ENCODE measurements at places on chromosomes 6 and 20.

DNA sequence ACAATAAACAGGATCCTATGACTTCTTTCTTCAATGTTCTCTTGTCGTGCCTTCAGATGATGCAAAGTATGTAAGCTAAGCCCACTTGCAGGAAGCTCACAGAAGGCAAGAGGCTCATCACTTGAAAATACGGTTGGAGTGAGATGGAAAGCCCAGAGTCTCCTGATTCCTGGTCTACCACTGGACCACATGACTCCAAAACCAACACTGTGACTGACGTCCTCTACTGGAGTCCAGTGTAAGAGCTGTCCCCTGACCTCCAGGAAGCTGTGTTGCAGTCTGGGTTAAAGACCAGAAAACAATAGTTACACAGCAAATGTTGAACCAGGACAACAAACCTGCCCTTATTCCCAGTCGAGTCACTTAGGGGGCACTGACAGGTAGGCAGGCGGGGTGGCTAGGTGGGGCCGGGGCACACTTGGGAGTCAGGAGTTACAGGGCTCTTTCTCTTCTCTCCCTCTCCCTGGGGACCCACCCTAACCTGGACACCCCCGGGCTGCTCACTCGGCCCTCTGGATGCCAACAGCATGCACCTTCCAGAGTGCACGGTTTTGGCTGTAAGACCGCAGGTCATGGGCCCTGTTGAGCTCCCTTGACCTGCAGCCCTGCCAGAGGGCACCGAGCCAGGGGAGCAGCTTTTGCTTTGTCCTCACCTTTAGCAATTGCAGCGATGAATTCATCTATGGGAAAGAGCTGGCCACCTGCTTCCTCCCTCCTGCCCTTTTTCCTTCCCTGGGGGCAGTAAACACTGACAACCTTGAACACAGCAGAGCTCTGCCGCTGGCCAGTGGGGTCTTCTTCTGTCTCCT lies 7.4 kb downstream of the PCK1 start:
- no peak for DNase-seq

GRCh38 chr6:71558974-71559373 lies 270.4 kb downstream of the OGFRL1 start:
- no peak for DNase-seq

DNA sequence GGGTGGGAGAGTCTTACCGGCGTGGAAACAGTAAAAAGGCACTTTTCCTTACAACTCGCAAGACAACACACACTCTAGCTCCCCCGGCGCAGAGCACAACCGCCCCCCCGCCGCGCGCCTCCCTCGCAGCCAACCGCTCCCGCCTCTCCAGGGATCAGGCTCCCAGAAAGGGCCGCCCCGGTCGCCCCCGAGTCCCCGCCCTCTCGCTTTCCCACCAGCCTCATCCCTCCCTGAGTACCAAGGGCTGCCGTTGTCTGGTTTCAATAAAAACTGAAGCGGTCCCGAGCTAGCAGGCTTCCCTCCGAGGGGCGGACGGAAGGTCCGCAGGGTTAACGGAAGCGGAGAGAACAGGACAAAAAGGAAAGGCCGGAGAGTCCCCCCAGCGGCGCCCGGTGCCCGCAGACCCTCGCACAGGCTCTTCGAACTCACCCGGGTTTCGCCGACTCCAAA lies 804 bp downstream of the ELOVL5 start:
- peak; percentile 59 for DNase-seq

- no peak for DNase-seq
Measured at GRCh38 chr6:4291453-4292403, 156.4 kb upstream of the ECI2 start.

- DNase-seq = no peak
Measured at GRCh38 chr6:160450849-160451248, 102.7 kb downstream of the SLC22A3 start.

DNA sequence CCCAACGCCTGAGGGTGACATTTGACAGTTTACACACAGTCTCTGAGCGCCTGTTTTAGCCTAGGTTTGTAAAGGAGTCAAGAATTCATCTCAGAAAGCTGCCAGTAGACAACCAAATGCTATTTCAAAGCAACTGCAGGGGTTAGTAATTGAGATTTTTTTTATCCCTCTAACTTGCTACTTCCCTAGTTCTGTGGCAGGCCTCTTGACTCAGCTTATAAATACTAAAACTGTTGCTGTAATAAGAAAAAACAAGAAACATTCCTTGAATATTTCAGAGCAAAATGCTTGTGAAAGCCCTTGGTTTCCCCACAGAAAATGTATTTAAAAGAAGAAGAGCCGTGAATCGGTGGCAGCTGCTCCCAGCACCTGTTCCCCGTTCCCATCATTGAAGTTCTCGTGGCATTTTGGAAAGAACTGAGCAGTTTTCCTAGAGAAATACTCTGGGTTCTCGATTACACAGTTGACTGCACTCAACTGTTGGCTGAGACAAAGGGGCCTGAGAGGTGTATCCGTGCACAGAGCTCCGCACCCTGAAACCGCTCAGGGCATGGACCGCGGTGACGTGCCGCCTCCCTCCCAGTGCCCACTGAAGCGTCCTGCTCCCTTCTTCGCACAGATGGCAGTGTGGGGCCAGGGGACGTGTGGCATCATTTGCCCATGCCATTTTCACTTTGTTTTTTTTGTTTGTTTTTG lies 20.9 kb downstream of the DLL1 start:
- no peak for DNase-seq

DNA sequence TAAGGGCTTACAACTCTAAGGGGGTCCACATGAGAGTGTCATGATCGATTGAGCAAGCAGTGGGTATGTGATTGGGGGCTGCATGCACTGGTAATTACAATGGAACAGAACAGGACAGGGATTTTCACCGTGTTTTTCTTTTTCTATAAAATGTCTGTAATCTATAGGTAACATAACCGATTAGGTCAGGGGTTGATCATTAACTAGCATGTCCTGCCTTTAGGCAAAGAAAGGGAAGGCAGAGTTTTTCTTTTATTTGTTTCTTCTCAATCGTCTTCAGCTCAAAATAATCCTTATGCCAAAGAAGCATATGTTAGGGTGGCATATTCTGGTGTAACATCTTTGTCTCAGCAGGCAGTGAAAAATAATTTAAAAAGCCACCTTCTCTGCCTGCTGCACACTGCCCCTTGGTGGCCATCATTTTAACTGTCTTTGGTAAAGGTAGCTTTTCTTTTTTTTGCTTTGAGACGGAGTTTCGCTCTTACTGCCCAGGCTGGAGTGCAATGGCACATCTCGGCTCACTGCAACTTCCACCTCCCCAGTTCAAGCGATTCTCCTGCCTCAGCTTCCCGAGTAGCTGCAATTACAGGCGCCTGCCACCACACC lies 9.7 kb upstream of the CEP43 start:
- DNase-seq = peak; percentile 59

DNA sequence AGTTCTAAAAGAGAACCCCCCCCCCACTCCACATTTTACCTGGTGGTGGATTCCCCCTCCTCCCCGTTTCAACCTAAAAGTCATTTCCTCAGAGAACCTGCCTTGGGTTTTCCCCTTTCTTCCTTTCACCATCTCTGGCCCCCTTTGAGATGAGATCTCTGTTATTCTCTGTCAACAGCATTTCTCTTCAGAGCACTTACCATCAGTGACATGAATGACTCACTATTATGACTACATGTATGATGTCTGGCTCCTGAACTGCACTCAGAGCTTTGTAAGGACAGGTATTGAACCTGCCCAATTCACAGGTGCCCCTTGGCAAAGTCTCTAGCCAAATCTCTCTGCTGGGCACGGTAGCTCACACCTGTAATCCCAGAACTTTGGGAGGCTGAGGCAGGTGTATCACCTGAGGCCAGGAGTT lies 61.4 kb upstream of the JARID2 start:
- DNase-seq = no peak

- no peak for DNase-seq
Measured at GRCh38 chr6:70592391-70593117, 25.8 kb downstream of the SDHAF4 start.

- no peak for DNase-seq
Measured at GRCh38 chr20:57904314-57905105, 194.7 kb upstream of the PMEPA1 start.

DNA sequence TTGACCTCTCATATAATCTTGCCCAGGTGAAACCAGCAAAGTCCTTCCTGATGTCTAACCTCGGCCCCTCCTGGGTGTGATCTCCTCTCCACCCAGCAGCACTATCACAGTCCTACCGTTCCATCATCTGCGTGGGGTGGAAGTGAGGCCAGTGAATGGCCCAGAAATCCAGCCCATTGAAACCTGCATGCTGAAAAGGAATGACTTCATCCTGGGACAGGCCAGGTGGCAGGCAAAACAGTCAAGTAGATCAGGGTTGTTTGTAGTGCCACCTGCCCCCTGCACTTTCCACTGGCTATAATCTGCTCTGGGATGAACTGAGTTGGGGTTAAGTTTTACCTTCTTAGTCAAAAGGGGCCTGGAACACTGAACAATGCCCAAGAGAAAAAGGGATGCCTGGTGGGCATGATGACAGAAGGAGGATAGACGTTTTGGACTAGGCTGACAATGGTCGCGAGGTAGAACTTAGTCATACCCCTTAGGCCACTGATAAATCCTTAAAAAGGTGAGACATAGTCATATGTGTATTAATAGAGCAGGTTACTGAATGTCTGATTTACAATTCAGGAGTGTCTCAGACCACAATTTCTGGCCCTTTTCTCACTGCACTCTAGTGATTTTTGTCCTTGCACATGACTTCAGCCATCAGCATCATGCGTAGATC lies 8.1 kb upstream of the HSP90AB1 start:
- no peak for DNase-seq

GRCh38 chr6:115681978-115682775 lies 378.5 kb downstream of the FRK start:
- no peak for DNase-seq

GRCh38 chr6:56091159-56091869 lies 156.1 kb downstream of the COL21A1 start:
- no peak for DNase-seq

DNA sequence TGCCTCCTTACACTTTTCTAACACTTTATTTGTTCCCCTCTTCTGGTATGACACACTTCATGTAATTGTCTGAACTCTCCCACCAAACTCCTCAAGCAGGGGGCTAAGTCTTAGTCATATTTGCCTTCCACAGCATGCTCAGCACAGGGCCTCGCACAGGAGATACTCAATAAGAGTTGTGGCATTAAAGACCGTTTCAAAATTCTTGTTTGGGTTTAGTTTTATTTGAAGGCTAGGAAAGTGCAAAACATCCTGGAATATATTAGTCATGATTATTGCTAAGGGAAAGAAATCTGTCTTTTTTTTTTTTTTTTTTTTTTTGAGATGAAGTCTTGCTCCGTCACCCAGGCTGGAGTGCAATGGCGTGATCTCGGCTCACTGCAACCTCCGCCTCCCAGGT lies 137.6 kb upstream of the ECI2 start:
- no peak for DNase-seq

GRCh38 chr6:107416145-107416544 lies 43.2 kb downstream of the PDSS2 start:
- DNase-seq = no peak

DNA sequence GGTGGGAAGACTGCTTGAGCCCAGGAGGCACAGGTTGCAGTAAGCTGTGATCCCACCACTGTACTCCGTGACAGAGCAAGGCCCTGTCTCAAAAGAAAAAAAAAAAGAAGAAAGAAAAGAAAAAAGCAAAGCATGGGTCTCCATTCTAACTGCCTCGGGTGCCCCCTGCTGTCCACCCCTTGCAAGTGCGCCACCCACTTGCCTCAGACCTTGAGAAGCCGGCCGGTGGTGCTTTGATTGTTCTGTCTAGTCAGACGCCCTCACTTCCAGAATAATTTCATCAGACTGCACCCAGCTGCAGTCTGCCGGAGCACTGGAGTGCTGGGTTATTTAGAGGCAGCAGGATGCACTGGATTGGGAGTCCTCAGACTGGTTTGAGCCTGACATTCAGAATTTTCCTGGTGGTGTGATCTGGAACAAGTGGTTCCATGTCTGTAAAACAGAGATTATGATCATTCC lies 17.6 kb upstream of the TM9SF4 start:
- DNase-seq = peak; percentile 76

GRCh38 chr20:16539280-16540021 lies 33.8 kb downstream of the KIF16B start:
- no peak for DNase-seq

DNA sequence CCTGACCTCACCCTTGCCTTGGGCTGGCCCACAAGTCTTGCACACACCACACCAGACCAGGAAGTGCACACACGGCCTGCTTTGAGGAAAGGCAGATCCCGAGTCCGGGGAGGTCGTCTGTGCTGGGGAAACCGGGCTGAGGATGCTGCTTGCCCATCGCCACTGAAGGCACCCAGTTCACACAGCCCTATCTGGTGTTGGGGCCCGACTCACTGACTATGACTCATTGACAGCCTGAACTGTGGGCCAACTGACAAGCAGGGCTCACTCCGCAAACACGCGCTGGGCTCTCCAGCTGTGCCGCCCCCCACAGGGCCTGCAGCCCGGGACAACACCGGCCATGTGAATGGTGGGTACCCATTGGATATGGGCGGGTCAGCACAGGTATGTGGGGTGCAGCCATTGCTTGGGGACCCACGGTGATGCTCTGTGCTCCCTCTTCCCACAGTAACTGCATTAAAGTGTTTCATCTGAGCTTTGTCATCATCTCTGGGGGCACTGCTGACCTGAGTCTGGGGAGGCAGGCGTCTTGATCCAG lies 1.6 kb downstream of the SAMD10 start:
- DNase-seq = peak; percentile 68

DNA sequence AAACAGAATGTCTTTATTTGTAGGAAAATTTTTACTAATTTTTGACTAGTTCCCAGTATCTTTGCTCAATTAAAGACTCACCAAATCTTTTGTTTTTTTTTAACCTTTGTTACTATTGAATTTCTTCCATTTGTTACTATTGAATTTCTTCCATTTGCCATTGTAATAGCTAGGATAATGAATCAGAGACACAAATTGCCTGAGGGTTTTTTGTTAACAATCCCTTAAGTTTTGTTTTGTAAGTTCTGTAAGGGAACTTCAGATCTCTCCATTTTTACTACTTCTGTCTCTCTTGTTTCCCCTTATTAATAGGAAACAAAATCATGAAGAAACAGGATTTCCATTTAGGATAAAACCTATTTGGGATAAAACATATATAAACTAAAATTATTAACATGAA lies 104.3 kb downstream of the MAP3K4 start:
- DNase-seq = no peak

- peak; percentile 22 for DNase-seq
Measured at GRCh38 chr6:34484899-34485298, 19.0 kb downstream of the PACSIN1 start.

GRCh38 chr6:74409447-74409846 lies 713.4 kb downstream of the CD109 start:
- DNase-seq = no peak

- DNase-seq = no peak
Measured at GRCh38 chr20:59628171-59628570, 23.8 kb downstream of the PHACTR3 start.

GRCh38 chr6:77106992-77107391 lies 356.3 kb downstream of the HTR1B start:
- DNase-seq = no peak

- DNase-seq = no peak
Measured at GRCh38 chr6:150167479-150167873, 24.6 kb downstream of the PPP1R14C start.

- DNase-seq = no peak
Measured at GRCh38 chr20:631101-631500, 21.0 kb upstream of the TCF15 start.
